ENCODE measurements at places on chromosomes 3 and 15. TPM values are rescaled to one million over a fixed set of nuclear protein-coding genes. Genes with fewer than 3 reads are reported as not detected.

The ARHGEF26 gene
- total RNA-seq: 17.1 TPM

The CYP19A1 gene
- total RNA-seq: 38.1 TPM

The CD276 gene
- 106 TPM for total RNA-seq

The SGO1 gene
- total RNA-seq: 4.5 TPM

The ZNF774 gene
- 2.1 TPM for total RNA-seq

The GOLGA8A gene
- total RNA-seq: 17.7 TPM

The SETD2 gene
- total RNA-seq: 34.4 TPM

The CAMKV gene
- total RNA-seq: 3.5 TPM

The RBM15B gene
- total RNA-seq: 28.6 TPM

The GRK7 gene
- total RNA-seq: 0.07 TPM

The GOLGA8F gene
- not detected for total RNA-seq

The CASR gene
- 0.37 TPM for total RNA-seq

Data from hepatocyte (in vitro differentiated cells).